ENCODE measurements at places on chromosomes 12 and 14.

DNA sequence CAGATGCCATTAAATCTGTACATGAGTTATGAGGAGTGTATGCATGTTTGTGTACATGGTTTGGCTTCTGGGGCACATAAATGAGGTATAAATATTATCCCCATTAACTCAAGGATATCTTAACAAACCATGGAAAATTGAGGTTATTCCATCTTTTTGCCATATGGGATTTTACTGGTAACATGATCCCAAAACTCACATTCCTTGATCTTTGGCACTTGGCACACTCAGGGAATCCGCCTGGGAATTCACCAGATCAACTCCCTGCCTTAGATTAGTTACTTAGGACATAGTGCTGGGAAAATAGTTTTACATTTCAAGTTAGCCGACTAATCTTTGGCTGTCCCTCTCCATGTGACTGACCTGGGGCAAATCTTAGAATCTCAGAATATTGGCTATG, 16.9 kb downstream of the CDKN1B start:
- DNase-seq: no peak

GRCh38 chr14:55349565-55349964, 62.1 kb downstream of the ATG14 start:
- peak; percentile 42 for DNase-seq

- DNase-seq: no peak
These were observed 209.6 kb downstream of the MED13L start for GRCh38 chr12:116067892-116068291.

DNA sequence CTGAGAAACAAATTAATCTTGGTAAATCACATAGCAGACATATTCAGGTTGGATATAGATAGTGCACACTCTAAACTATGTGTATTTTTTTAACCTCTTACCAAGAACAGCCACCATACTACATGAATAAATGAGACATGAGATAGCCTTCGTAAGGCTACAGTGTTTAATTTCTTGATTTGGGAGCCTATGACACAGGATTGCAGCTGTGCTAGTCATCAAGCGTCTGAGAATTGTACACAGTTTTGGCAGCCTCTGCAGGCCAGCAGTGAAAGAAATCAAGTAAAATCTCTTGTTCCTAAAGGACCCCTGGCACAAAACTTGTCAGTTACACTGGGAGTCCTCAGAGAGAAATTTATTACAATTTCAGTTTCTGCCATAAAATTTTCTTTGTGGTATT, 236.1 kb downstream of the C12orf50 start:
- no peak for DNase-seq

- DNase-seq: no peak
These were observed 161.4 kb downstream of the TTC7B start for GRCh38 chr14:90654831-90655276.

GRCh38 chr14:101954501-101954900, 9.9 kb upstream of the DYNC1H1 start:
- no peak for DNase-seq

- no peak for DNase-seq
These were observed 355.9 kb upstream of the SEL1L start for GRCh38 chr14:81889529-81889928.

- DNase-seq: no peak
These were observed 107.8 kb downstream of the BMP4 start for GRCh38 chr14:53848854-53849253.

- DNase-seq: no peak
These were observed 5.0 kb downstream of the SLC39A5 start for GRCh38 chr12:56234746-56235436.

GRCh38 chr12:128863957-128864356, 10.7 kb downstream of the GLT1D1 start:
- DNase-seq: no peak

DNA sequence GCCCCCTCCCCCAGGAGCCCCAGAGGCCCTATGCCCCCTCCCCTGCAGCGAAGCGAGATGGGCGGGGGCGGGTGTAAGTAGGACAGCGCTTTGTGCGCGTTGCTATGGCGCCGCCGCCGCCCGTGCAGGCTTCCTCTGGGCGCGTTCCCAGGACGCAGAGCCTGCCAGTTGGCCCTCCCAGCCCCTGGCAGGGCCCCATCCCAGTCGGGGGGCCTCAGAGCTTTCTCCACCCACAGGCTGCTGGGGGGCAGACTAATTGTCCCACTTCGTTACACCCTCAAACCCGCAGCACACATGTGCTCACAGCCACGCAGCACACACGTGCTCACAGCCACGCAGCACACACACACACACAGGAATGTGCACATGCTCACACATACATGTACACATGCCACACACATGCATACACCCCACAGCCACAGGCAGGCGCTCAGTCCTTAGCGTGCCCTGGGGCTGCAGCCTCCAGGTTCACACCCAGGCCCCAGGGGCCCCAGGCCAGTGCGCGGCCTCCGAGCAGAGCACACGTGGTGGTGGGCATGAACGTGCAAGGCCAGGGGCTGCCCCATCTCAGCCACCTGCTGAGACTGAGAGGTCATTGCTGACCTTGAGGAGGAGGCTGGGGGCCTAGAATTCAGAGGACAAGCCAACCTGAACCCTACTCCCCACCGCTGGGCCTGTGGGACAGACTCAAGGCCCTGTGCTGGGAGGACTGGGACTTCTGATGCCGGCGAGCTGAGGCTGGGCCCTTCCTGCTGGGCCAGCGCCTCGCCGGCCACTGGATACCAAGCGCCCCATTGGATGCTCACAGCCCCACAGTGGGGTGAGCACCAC, 15.6 kb downstream of the TRMT61A start:
- DNase-seq: no peak

- no peak for DNase-seq
These were observed 168.2 kb downstream of the AKAP6 start for GRCh38 chr14:32497248-32497647.

DNA sequence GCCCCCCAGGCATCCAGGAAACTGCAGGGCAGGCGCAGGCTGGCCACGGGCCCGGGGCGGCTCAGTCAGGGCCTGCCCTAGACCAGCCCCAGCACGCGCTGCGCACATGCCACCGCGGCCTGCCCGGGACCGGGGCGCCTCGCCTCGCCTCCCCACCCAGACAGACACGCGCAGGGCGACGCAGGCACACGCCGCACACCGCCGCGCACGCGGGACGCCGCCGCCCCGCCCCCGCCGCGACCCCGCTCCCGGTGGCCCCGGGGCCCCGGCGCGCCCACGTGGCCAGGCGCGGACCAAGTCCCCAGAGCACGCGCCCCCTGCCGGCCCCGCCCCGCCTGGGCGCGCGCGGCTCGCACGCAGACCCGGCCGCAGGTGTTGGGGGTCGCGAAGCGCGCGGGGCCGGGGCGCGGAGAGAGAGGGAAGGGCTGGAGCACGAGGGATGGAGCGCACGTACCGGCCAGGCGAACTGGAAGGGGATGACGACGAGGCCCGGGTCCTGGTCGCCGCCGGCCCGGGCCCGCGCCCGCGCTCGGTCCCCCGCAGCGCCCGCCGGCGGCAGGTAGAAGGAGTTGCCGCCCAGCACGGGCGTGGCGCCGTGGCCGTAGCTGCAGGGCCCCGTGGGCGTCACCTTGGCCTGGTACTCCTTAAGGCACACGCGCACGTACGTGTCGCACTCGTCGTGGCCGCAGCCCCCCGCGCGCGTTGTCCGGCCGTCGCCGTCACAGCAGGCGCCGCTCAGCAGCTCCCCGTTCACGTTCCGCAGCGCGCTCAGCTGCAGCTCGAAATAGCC, 1.1 kb downstream of the JAG2 start:
- DNase-seq: peak; percentile 16

- peak; percentile 92 for DNase-seq
These were observed 5.2 kb upstream of the RILPL2 start for GRCh38 chr12:123441523-123442164.

DNA sequence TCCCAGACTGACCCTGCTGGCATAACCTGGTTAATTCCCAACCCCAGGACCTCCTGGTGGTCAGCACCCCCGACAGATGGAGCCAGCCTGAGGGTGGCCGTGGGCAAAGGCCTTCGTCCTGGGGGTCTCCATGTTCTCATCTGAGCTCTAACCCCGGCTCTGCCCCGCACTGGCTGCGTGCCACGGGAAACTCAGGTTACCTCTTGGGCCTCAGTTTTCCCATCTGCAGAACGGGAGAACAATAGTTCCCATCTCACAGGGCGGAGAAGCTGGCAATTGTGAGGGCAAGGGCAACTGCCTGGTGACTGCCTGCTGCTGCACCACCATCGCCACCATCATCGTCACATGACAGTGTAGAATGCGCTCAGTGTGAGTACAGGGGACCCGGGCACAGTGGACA, 77.9 kb downstream of the RFLNA start:
- DNase-seq: no peak

- no peak for DNase-seq
These were observed 71.0 kb upstream of the FBXO21 start for GRCh38 chr12:117261247-117261646.

- peak; percentile 26 for DNase-seq
These were observed 11.9 kb downstream of the ZNF664 start for GRCh38 chr12:123984903-123985302.

DNA sequence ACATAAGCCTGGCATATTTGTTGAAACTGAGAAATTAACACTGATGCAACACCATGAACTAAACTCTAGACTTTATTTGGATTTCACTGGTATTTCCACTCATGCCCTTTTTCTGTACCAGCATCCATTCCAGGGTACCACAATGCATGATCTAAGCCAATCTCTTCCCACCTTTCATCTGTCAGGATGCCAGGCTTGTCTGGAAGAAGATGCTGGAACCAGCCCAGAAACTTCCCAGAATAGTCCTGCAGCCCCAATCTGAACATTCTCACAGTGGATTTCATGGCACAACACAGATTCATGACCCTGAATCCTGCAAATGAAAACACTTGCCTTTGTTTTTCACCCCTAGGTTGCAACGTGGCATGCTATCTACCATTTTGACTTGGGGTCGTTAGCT, 189.3 kb upstream of the LHX5 start:
- no peak for DNase-seq

DNA sequence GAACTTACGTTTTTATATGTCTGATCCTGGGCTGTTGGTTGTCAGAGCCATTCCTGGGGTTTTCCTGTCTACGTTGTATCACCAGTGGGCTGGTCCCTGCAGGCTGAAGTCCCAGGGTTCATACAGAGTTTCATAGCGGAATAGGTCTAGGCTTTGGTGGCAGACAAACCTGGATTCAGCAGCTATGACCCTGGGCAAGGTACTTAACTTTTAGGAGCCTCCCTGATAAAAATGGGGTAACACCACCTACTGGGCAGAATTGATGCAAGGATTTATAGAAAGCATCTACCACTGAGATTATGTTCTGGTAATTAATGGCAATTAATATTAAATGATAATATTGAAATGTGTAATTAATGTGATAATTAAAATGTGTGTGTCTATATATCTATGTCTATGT, 141.2 kb downstream of the SYNE2 start:
- peak; percentile 17 for DNase-seq

GRCh38 chr14:97603201-97603600, 806.0 kb downstream of the VRK1 start:
- peak; percentile 35 for DNase-seq

GRCh38 chr14:60647081-60647836, 2.0 kb downstream of the SIX1 start:
- no peak for DNase-seq

DNA sequence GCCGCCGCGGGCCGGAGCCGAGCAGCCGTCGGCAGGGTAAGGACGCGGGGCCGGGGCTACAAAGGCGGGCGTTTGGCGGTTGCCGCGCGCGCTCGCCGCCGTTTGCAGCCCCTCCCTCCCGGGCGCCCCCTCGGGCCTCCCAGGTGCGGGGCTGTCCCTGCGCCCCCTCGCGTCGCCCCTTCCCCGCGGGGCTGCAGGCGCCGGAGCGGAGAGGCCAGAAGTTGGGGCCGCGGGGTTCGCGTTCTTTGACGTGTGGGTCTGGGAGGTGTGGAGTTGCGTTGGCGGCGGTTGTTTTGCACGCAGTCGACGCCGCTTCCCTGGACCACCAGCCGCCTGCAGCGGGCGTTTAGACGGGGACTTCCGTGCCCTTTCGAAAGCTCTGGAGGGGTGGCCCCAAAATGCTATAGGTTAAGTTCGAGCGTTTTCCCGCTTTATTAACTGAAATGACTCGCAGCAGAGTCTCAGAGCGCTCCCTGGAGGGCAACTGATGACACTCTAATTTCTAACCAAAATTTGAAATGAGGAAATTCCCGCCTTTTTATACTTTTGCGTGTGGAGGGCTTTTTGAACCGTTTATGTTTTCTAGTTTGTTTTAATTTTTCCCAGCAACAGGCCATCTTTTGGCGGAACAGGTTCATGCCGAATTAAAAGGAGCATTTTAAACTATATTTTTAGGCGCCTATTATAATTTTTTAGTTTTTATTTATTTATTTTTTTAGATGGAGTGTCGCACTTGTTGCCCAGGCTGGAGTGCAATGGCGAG, 902 bp downstream of the TMPO start:
- DNase-seq: peak; percentile 97

DNA sequence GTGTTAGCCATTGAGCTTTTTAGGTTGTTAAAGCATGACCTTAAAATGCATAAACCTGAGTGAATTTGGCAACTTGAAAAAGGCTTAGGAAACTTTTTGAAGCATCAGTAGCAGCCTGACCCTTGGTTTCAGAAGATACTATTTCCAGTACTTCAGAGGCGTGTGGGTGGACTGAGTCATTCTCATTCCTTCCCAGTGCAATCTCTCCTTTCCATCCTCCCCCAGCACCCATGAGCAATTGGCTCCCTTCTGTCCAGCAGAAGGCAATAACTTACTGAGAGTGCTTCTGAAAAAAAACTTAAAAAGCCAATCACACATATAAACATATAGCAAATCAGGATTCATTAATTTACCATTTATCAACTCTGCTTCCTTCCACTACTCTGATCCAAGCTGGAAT, 299.3 kb upstream of the STXBP6 start:
- DNase-seq: no peak
